ENCODE measurements at places on chromosomes 13 and 19.

GRCh38 chr13:38702669-38703068, 15.8 kb downstream of the FREM2 start:
- DNase-seq, result no peak

GRCh38 chr19:35433448-35433847, 14.6 kb upstream of the FFAR2 start:
- no peak for DNase-seq

DNA sequence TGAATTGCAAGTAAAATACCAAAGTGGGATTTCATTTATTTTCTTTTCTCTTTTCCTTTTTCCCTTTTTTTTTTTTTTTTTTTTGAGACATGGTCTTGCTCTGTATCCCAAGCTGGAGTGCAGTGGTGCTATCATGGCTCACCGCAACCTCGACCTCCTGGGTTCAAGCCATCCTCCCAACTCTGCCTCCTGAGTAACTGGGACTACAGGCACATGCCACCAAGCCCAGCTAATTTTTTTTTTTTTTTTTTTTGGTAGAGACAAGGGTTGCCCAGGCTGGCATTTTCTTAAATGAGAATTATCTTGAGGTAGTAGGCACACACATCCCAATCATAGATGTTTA, 68.5 kb upstream of the GPR183 start:
- no peak for DNase-seq

DNA sequence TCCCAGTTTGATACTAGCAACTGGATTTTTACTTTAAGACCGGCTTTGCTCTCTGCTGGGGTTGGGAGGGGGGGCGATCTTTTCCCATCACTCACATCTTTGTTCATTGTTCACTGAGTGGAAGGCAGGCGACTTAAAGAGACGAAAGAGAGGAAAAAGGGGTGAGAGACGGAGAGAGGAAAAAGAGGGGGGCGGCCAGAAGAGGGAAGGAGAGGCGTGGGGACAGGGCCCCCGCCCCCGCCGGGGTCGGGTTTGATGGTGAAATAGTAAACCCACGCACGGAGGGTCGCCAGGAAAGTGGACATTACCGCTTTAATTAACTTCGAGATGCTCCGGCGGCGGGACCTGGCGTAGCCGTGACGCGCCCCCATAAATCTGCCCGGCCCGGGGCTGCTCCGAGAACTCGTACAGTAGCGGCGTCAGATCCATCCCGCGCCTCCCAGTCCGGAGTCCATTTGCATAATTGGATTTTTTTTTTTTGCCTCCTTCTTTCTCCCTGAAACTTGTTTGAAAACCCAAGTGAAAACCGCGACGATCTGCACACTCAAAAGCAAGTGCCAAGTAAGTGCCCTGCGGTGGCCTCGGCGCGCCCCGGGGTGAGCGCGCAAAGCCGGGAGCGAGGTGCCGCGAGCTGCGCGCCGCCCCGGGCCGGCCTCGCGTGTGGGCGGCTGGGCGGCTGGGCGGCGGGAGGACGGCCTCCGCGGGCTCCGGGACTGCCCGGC, 143.9 kb upstream of the ZNF536 start:
- DNase-seq, result peak; percentile 35

DNA sequence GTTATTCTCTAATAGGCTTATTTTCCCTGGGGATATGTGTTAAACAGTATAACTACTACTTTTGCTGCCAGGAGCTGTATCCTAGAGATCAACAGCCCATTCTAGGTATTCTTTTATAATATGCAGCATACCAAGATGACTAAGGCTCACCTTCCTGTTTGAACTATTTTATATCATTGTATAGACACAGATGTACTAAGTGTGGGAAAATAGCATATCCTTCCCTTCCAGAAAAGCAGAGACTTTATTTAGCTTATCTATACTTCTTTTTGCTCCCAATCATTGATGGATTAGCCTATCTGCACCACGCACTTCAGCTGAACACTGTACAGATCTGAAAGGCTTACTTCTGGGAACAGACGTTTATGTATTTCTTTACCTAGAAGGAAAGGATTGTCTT, 82.6 kb downstream of the MAB21L1 start:
- DNase-seq, result no peak

GRCh38 chr19:6381030-6381750, 5.5 kb upstream of the PSPN start:
- DNase-seq, result no peak

- no peak for DNase-seq
These were observed 1.8 kb downstream of the ETHE1 start for GRCh38 chr19:43524922-43525835.

All from WERI-Rb-1 (cell line).